Stimulated activated CD4-positive, alpha-beta T cell treated with anti-CD3 and anti-CD28 coated beads, Interleukin-12 subunit alpha, Interleukin-12 subunit beta, amount 100 ng/mL, for 4 hours (primary cell): ENCODE measurements at places on chromosomes 6 and 20.
A peak's percentile ranks its signal among the peaks of the same experiment; 100 is the strongest.

DNA sequence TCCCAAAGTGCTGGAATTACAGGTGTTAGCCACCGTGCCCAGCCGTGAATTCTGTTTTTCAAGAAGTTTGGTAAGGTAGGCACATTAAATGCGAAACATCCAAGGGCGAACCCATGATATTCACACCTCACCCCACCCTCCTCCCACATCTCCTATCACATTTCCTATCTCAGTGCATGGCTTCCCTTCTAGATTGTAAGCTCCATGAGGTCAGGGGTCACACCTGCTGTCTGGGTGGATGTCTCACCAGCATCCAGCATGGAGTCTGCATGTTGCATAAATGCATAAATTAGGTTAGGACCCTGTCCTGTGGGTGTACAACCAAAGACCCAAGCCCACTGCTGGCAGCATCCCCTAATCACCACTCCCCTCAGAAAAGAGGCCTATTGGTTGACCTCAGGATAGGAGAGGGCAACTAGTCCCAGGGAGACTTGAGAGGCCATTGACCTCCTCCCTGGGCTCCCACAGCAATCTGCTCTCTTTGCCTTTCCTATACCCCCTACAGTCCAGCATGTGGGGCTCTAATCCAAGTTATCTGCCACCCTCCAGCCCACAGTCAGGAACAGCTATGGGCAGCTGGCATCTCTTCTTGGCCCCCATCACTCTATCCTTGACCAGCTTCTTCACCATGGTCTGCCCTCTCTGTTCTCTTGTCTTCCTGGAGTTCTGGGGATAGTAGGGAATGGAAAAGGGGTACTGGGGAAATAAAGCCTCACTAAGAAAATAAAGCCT, 4.2 kb downstream of the PRRT1 start:
- DNase-seq: no peak

GRCh38 chr6:134529921-134530320, 212.0 kb upstream of the SGK1 start:
- no peak for DNase-seq

GRCh38 chr20:32050851-32051556, 1.0 kb upstream of the HCK start:
- DNase-seq: no peak

DNA sequence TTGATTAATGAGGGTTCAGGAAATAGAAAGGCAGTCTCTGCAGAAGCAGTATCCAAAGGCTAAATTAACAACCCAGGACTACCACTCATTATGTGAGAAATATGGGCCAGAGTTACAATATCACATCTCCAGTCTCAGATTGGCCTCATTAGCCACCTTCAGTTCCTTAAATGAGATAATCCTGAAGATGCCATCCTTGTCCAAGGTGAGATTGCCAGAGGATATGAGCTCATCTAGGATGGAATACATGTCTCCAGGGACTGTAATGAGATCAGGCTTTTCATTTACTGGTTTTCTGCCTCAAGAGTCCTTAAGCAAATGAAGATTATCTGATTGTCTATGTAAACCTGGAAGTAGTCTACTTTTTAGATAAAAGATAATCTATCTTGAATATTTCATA, 196.3 kb downstream of the FUT9 start:
- DNase-seq: no peak

- no peak for DNase-seq
Measured at GRCh38 chr6:20479526-20479925, 54.7 kb upstream of the CDKAL1 start.

GRCh38 chr20:57375652-57376230, 15.5 kb upstream of the RBM38 start:
- no peak for DNase-seq

DNA sequence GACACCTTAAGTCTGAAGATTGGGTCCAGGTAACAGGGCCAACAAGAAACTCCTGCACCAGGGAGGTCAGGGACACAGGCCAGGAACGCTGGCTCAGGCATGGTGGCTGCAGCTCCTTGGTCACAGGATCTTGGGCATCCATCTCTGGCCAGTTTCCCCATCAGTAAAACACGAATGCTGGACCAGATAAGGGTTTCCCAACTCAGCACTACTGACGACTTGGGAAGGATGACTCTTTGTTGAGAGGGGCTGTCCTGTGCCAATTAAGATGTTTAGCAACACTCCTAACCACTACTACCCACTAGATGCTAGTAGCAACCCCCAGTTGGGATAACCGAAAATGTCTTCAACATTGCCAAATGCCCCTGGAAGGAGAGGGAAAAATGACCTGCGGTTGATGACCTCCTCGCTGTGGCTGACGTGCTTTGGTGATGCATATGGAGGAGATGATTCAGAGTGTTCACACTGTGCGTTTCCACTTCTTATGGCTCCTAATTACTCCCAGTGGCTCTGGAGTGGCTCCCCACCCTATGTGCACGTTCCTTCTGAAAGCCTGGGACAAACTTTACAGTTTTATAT, 261.9 kb downstream of the CDH26 start:
- no peak for DNase-seq

- DNase-seq: no peak
Measured at GRCh38 chr20:25018425-25018824, 25.9 kb upstream of the APMAP start.

DNA sequence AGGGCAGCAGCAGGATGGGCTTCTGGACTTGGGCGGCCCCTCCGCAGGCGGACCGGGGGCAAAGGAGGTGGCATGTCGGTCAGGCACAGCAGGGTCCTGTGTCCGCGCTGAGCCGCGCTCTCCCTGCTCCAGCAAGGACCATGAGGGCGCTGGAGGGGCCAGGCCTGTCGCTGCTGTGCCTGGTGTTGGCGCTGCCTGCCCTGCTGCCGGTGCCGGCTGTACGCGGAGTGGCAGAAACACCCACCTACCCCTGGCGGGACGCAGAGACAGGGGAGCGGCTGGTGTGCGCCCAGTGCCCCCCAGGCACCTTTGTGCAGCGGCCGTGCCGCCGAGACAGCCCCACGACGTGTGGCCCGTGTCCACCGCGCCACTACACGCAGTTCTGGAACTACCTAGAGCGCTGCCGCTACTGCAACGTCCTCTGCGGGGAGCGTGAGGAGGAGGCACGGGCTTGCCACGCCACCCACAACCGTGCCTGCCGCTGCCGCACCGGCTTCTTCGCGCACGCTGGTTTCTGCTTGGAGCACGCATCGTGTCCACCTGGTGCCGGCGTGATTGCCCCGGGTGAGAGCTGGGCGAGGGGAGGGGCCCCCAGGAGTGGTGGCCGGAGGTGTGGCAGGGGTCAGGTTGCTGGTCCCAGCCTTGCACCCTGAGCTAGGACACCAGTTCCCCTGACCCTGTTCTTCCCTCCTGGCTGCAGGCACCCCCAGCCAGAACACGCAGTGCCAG, at the start of gene TNFRSF6B:
TSS of gene TNFRSF6B (plus strand) at position 25 of the 729 bp plus-strand sequence. CDS start at position 141, 116 bp downstream.
- DNase-seq: no peak

GRCh38 chr6:12968290-12968689, 251.7 kb downstream of the PHACTR1 start:
- no peak for DNase-seq

DNA sequence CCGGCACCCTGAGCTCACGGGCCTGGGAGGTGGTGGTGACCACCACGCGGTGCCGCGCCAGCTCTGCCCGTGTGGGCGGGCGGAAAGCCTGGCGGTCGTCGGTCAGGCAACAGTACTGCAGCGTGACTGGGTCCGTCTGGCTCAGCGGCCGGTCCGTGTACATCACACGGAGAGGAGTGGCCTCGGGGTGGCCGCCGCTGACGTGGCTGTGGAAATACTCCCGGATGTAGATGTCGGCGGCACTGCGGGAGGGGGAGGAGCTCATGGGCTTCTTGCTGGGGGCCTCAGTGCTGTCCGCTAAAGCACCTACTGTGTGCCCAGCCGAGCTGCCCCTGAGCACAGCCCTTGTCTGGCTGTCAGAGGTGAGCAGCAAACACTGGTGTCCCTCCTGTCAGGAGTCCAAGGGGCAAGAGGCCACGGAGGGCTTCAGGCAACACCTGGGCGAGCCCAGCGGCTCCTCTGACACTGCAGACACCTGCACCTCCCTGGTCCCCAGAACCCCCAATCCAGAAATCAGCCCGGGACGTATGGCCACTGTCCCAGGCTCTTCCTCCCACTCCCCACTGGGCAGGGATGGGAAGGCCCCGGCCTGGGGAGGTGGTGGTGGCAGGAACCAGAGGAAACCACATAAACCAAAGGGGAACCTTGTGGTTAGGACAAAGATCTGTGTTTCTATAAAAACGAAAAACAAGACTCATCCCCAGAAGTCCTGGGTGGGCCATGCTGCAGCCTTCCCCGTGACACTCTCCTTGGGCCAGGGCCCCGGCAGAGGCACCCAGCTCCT, 6.5 kb downstream of the HELZ2 start:
- no peak for DNase-seq

GRCh38 chr6:9933677-9934076, 481.2 kb downstream of the TFAP2A start:
- no peak for DNase-seq

- no peak for DNase-seq
Measured at GRCh38 chr6:14141351-14142062, 23.9 kb downstream of the CD83 start.

GRCh38 chr6:79946272-79947190, 822 bp downstream of the ELOVL4 start:
- no peak for DNase-seq

GRCh38 chr6:125519367-125519766, 217.6 kb upstream of the HDDC2 start:
- DNase-seq: no peak

- DNase-seq: no peak
Measured at GRCh38 chr6:126202707-126203106, 137.2 kb upstream of the CENPW start.

DNA sequence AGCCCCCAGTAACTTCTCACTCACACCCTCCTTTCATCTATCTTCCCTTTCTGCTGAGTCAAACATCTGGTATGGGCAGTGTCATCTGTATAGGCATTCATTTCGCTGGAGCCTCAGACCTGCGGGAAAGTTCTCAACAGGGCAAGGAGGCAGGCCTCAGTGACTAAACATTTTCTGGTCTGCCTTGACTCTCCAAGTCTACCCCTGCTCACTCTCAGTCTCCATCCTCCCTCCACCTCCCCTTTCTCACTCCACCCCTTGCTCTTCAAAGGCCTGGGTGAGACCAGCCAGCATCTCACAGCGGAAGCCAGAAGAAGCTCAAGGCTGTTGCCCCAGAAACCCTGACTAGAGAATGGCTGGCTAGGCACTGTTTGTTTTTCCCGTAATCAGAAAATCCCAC, 105.0 kb upstream of the BEND6 start:
- no peak for DNase-seq

DNA sequence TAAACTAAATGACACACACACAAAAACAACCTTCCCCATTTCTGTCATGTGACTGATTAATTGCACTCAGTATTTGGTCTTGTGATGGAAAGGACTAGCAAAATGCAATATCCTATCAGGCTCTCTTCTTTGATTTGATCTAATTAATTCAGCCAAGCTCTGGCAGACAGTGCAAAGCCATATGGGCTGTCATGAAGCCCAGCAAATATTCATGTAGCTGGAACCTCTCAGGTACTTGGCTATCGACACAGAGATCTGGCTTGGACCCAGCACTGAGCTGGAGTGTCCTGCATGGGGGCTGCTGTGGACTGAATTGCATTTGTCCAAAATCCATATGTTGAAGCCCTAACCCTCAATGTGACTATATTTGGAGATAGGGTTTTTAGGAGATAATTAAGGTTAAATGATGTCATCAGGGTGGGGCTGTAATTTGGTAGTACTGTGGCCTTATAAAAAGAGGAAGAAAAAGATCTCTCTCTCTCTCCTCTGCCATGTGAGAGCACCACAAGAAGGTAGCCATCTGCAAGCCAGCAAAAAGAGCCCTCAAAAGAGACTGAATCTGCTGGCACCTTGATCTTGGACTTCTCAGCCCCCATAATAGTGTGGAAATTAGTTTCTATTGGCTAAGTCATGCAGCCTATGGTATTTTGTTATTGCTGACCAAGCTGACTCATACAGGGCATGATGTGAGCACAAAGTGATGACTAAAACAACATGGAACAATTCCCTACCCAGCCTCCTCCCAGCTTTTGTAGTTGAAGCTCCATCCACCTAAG, 77.1 kb downstream of the STMND1 start:
- no peak for DNase-seq

DNA sequence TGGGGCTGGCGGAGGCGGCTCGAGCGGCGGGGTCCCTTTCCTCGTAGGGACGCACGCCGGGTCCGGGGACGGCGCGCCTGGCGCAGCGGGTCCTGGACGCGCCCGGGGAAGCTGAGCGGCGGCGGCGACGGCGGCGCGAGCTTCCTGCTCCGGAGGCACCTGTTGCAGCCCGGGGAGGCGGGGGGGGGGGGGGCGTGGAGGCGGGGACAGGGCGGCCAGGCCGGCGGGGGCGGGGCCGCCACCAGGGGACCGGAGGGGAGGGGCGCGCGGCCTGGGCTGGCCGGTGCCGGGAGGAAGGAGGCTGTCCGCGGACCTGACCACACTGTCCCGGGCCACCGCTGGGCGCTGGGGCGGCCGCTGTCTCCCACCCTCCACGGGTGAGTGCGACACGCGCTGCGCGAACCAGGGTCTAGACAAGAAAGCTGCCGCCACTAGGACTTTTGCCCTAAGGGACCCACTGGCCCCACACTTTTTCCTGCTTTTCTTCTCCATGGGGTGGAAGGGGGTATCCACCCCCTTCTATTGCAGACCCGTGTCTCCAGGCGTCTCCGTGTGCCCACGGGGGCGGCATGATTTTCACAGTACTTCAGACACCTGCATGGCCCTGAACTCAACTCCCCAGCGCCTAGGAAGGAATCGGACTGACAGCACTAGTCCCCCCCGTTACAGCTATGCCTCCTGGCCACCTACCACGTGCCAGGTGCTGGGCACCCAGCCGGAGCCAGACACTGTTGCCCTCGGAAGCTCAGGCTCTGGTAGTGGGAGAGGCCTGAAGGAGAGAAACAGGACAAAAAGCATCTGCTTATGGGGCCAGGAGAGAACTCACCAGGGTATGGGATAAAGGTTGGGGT, at the start of gene NFATC2:
TSS of gene NFATC2 (minus strand) at position 149 of the 851 bp plus-strand sequence. CDS start 220 bp downstream, outside the sequence.
- DNase-seq: peak; percentile 56

- peak; percentile 18 for DNase-seq
Measured at GRCh38 chr6:44431118-44431725, 43.7 kb downstream of the CDC5L start.

DNA sequence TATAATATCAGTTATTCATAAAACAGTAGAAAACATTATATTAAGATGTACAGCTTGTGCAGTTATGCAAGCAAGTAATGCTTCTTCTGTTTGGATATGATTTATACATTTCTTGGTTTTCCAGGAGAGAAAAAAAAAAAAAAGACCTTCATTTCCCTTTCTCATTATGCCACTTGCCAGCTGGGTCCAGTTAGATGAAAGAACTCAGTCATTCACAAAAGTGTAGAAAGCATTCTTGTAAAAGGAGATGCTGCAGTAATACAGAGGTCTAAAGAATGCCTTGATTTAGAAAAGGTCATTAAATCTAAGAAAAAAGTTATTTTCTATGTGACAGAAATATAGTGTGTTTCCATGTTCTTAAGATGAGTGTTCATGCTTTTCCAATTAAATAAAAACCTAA, 7.4 kb downstream of the PDE7B start:
- no peak for DNase-seq

GRCh38 chr6:113148566-113148965, 708.6 kb upstream of the MARCKS start:
- DNase-seq: no peak

- no peak for DNase-seq
Measured at GRCh38 chr6:42367353-42368011, 84.2 kb downstream of the TRERF1 start.

- DNase-seq: no peak
Measured at GRCh38 chr6:3285049-3285639, 26.4 kb downstream of the PSMG4 start.
